GM03348 (cell line): ENCODE measurements at places on chromosomes 7 and 10.

DNA sequence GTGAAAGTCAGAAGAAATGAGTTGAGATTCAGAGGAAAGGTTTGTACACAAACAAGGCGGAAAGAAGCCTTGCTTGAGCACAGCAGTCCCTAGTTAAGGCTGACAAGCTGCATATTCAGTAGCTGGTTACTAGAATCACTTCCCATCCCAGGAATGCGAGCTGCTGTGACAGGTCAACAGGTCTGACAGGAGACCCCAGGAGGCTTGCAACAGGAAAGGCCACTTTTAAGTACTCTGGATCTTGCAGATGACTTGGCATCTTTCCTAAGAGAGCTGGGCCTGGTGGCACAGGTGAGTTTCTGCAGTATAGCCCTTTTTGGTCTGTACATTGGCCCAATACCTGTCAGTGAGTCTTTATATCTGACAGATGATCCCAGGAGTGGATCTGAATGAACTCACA, 35.7 kb upstream of the UNC5B start:
- DNase-seq, result no peak

DNA sequence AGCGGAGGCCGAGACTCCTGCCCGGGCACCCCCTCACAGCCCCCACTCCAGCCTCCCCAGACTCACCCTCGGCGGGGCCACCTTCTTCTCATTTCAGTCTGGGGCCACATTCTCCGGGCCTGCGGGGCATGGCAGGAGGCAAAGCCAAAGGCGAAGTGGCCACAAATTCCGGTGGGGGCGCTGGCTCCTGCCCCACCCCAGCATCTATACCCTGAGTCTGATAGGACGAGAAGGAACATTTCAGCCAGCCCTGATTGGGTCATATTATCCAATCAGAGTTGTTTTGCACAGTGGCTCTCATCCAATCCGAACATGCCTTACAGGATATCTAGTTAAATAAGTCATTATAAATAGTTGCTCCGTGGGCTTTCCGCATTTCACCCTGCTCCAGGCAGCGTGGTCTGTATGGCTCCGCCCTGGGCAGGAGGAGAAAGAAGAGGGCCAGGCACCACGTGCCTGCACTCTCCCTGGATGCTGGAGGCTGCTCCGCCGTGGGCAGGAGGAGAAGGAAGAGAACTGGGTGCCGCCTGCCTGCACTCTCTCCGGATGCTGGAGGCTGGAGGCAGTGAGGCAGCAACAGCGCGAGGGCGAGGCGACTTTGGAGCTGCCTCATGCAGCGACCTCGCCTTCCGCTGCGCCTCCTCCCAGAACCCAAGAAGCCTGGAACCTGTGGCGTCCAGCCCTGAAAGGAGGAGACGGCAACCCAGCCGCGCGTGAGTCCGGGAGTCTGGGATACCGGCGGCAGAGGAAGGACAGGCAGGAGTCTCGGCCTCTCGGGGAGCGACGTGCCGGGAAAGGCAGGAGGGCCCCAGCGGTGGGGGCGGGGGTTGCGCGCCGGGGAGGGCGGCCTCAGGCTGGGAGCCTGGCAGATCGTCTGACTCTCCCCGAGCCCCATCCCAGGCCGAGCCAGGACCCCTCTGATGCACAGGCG, 162.9 kb downstream of the ZNF33B start:
- DNase-seq, result peak; percentile 68

GRCh38 chr10:33743429-33743857, 409.0 kb upstream of the NRP1 start:
- no peak for DNase-seq

DNA sequence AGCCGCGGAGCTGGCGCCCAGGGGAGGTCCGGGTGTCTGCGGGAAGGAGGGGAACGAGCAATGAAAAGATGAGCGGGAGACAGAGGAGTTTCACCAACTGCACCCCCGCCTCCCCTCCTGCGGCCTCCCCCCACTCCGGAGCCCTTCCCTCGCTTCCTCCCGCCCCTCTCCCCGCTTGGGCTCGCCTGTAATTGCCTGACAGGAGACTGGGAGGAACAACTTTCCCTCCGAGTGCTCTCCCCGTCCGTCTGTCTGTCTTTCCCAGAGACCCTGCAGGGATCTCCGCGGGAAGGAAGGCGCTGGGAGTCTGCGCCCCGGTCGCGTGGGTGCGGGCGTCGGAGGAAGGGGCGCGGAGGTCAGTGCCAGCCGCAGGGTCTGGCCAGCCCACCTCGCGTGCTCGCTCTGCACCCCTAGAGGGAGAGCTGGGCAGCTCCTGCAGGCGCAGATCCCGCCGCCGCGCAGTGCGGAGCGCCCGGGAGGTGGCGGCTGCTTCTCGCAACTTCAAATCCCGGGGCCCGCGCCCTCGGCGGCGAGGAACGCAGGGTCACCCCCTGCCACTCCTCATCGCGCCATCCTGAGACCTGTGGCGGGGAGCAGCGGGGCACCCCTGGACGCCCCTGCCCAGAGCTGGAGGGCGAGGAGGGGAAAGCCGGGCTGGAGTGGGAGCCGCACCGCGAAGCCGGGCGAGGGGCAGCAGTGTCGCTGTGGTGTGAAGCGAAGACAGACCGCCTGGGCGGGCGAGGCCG, 511 bp upstream of the NRP1 start:
- DNase-seq, result peak; percentile 88

DNA sequence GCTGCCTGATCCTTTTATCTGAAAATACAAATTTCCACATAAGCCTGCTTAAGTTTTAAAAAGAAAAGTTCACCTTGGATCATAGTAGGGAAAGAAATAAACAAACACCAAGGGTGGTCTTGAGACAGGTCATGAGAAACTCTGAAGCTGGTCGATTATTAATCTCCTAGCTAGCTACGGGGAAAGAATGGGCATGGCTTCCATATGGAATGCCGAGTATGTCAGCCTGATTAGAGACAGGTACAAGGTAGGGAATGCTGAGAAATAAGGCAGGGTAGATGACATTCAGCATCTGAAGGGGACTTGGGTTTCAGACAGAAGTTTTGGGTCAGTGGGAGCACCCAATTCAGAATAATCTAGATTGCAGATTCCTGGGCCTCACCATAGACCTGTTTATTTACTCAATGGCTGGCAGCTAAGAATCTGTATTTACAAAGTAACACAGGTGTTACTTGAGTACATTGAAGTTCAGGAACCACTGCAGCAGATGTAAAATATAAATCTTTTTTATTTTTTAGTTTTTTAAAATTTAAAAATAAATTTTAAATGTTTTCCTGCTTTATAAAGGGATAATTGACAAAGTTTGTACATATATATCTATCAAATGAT, 49.0 kb downstream of the SCIN start:
- no peak for DNase-seq

DNA sequence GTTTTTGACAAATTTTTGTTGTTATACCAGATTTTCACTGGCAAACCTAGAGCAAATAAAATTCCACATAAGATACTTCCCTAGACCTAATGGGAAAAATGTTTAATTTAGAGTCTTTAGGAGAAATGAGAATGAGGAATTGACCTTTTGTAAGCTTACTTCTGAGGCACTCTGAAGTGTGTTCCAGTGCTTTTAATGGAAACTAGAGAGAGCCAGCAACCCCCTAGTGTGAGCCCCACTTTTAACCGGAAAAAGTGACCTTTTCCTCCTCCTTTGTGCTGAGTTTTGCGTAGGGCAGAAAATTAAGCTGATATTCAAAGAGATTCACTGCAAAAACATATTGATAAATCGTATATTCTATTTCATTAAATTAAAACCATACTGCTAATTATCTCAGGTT, 5.2 kb downstream of the IKZF1 start:
- DNase-seq, result no peak

DNA sequence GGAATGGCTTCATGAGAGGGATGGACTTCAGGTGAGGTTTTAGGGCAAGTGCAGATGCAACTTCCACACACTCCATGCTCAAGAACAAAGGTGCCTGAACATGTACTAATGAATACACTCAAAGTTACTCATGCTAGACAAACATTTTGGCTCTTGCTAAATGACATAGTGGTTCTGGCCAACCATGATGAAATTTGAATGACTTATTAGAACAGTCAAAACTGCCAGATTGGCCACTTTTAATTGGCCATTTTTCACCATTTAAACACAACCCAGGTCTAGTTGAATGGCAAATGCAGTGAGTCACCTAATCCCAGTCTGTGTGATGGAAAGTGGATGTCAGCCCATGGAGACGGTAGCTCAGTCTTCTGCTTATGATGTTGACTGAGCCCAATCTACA, 4.9 kb upstream of the PTPRN2 start:
- no peak for DNase-seq

DNA sequence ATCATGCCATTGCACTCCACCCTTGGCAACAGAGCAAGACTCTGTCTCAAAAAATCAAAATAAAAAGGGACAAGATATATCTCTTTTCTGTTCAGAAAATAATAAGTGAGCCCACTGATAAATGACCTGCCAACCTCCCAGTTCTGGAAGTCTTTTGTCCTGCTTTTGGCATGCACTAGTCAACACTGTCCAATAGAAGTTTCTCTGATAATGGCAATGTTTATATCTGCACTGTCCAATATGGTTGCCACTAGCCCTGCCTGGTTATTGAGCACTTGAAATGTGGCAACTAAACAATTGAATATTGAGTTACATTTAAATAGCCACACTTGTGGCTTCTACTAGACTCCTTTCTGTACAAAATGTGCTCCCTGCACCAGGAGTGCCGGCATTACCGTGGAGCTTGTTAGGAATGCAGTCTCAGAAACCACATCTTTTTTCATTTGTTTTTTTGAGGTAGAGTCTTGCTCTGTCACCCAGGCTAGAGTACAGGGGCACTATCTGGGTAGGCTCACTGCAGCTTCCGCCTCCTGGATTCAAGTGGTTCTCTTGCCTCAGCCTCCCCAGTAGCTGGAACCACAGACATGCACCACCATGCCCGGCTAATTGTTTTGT, 229.7 kb downstream of the CACNB2 start:
- no peak for DNase-seq

GRCh38 chr7:33849004-33849403, 56.3 kb upstream of the BMPER start:
- DNase-seq, result peak; percentile 55

DNA sequence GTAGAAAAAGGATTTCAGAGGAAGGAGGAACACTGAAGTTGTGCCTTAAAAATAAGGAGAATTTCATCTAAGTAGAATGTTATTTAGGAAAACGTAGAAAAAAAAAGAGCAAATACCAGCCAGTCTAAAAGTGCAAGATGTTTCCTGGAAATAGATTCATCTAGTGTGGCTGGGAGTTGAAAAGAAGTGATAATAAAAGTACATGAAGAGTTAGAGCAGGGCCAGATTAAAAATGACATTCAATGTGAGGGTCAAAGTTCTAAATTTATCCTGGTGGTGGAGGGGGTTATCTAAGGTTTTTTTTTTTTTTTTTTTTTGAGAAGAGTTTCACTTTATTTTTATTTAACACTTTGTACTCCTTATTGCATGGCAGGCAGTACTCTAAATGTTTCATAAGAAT, 289.3 kb downstream of the MDFIC start:
- DNase-seq, result no peak

DNA sequence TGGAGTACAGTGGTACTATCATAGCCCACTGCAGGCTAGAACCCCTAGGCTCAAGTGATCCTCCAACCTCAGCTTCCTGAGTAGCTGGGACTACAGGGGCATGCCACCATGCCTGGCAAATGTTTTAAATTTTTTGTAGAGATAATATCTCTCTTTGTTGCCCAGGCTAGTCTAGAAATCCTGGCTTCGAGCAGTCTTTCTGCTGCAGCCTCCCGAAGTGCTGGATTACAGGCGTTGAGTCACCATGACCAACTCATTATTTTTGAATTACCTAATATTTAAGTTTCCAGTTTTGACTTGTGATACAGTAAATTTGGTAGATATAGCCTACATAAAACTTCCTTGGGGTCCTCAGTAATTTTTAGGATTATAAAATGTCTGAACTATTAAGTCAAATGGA, 74.1 kb downstream of the RUNDC3B start:
- DNase-seq, result peak; percentile 19

GRCh38 chr10:20962165-20962564, 65.1 kb upstream of the NEBL start:
- no peak for DNase-seq

DNA sequence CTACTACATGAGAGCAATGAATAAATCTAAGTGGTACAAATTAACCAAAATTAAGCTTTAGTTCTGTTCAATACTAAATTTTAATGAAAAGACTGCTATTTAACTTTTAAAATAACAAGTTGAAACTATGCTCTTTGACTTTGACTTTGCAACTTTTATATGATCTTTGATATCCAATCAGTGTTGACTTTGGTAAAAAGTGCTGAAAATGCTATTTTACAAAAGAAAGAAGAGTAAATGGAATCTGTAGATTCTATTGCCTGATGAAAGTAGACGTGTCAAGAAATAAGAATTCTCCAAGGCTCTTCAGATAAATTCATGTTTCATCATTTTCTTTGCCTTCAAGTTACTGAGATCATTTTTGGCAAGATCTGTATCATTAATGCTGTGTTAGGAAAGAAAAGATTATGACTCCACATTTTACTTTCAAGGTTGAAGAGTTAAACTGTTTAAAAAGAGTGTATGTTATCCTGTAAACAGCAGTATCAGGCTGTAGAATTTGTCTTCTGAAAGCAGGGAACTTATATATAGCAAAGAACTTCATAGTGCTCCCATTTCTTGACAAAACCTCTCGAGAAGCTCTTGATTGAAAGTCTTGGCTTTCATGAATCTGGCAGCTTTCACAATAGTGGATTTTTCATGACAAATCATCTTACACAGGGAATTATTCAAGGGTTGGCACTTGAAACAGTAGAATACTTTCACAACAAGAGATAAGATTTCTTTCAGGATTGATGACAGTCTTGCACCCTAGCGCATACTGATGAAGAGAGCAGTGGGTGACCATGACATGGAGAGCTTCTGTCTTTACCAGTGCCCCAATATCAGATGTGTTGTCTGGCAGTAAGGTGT, 72.1 kb downstream of the PTEN start:
- DNase-seq, result peak; percentile 7

DNA sequence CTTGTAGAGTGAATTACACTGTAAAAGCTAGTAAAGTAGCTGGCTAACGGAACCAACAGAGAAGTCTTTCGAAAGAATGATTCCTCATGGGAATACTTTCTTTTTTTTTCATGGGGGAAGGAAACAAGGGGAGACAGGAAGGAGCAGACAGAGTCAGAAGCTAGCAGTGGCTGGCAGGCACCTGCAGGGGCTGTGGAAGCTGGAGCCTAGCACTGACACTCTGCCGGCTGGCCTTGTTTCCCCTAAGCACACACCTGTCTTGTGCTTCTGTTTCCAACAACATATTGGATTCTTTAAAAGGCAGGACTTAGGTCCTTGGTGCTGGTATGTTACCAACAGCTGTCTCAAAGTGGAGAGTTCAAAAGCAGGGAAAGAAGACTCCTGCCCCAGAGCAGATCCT, 24.7 kb downstream of the NOD1 start:
- DNase-seq, result no peak

DNA sequence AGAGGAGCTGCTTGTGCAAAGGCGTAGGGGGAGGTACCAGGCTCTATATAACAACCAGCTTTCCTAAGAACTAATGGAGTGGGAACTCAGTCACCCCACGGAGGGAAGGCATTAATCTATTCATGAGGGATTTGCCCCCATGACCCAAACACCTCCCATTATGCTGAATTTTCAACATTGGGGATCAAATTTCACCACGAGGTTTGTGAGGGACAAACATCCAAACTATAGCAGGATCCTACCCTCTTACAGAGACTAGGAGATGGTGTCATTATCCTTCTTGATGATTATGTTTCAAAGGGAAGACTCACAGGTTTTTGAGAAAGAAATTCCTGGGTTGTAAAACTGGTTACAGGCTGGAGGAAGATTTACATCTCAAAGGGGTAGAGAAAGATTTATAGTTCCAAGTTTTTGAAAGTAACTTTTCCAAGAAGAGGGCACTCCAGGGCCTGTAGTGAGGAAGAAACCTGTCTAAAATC, 295.0 kb upstream of the DKK1 start:
- DNase-seq, result no peak
